ENCODE measurements at places on chromosomes 12 and 14.
A peak's percentile ranks its signal among the peaks of the same experiment; 100 is the strongest.

GRCh38 chr14:33679461-33680225, 271.2 kb downstream of the EGLN3 start:
- DNase-seq = no peak

GRCh38 chr12:16506394-16506793, 99.6 kb downstream of the LMO3 start:
- no peak for DNase-seq

DNA sequence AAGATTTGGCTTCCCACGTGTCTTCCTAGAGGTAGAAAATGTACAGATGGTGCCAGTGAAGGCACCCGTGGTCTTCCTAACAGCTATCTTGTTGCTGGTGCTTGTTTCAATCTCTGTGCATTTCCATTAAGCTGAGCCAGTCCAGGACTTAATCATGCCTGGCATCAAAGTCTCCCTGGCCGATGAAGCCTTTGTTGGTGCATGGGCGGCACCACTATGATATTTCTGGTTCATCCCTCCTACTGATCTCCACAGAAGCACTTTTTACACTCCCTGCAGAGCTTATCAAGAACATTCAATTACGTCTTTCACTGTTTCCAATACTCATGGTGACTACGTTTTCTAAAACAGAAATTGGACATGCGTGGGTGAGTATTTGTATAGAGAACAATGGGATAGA, 128.4 kb downstream of the TTC8 start:
- no peak for DNase-seq

GRCh38 chr14:34722723-34723545, 8.5 kb upstream of the CFL2 start:
- DNase-seq = peak; percentile 71

- DNase-seq = peak; percentile 9
Observed at GRCh38 chr14:88599326-88599725, 36.5 kb downstream of the ZC3H14 start.

DNA sequence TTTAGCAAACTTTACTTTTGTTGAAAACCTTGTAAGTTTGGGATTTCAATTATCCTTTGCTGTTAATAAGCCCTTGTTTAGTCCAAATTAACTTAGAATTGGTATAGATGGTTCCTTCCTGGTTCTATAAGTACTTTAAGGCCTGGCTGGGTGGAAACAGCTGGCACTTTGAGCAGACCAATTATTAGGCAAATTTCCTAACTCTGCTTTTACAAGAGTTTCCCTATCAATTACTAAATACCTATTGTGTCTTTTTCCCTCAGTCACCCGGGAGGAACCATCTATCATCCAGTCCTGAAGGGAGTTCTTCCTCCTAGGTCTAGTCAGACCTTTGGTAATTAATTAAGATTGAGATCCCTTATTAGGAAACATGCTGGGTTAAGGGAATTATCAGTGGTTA, 138.0 kb downstream of the SLC38A6 start:
- DNase-seq = no peak

GRCh38 chr14:31465111-31465510, 7.8 kb upstream of the DTD2 start:
- no peak for DNase-seq

- DNase-seq = no peak
Observed at GRCh38 chr12:79911889-79912656, 22.8 kb downstream of the PPP1R12A start.

DNA sequence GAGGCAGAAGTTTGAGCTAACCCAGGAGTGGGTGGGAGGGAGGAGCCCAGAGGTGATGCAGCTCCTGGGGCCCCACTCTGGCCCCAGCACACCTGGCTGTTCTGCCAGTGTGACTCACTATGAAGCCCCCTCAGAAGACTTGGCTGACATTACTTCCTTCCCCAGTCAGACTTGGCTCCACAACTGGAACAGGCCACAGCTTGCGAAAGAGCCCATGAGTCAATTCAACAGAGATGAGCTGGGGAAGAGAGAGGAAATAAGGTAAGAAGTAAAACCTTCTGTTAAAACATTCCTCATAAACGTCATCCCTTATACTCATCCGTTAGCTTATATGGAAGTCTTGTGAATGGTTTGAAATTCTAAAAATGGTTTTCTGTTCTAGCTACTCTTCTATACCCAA, 245.9 kb downstream of the ADAMTS20 start:
- no peak for DNase-seq

- no peak for DNase-seq
Observed at GRCh38 chr14:38835874-38836273, 267.2 kb downstream of the SEC23A start.

Data from GM13977 (cell line).